ENCODE measurements at places on chromosomes 2 and 18.

DNA sequence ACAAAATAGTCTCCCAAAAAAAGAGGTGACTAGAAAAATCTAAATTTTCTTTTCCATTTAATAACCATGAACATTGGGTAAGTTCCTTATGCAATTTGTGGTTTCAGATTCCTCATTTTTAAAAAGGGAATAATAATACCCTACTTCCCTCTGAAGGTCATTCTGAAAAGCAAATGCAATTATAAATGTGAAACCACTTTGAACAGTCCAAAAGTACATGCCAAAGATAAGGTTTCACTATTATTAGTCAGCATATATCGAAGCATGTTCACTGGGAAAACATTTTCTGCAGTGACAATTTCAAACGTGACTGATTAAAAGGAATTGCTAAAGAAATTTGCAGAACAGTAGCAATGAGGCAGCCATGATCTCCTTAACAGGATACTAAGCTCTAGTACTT is 100.1 kb upstream of the RNF152 start:
- no peak for DNase-seq

DNA sequence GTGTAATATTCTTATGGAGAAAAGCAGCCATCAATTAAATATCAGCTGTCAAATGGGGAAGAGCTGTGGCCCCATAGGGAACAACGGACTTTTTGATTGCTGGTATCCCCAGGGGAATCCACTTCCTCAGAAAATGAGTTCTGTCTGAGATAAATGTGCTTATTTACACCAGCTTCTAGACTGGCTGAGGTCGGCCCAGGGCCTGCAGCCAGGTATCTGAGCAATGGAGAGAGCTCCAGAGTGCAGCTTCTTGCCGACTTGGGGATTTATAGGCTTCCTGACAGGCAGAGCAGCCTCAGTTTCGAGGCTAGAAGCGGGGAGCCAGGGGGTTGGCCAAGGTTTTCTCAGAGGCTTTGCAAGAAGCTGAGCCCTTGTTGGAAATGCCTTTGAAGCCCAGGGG is 67.2 kb downstream of the MCFD2 start:
- DNase-seq = no peak

GRCh38 chr2:236366397-236366796 is 102.2 kb upstream of the ASB18 start:
- no peak for DNase-seq

DNA sequence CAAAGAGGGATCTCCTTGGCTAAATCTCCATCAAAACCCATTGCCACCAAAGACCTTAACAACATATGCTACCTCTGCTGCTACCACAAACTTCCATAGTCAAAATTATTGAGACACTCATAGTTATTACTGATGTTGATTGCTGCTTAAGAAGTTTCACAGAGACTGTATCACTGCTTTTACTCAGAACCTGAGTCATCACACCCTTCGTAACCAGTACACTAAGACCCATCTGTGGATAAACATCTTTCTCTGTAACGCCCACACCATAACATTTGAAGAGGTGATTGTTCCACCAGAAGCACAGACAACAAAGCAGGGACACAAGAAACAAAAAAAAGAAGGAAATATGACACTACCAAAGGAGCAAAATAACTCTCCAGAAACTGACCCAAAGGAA is 1563.1 kb downstream of the LRP1B start:
- DNase-seq = no peak

DNA sequence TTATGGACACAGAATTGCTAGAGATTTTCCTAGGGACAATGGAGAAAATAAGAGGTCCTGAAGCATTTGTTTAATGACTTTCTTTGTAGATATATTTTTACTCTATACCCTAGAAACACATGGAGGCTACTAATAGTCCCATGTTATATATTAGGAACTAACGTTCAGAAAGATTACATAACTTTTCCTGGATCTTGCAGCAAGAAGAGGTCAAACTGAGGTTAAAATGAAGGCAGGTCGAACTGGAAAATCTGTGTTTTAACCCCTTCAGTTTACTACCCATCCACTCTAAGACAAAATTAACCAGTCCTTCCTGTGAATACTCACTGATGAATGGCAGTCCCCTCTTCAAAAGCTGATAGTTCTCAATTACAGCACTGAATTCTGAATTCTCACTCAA is 1415.8 kb upstream of the CELF4 start:
- no peak for DNase-seq

GRCh38 chr2:61343141-61343540 is 127.7 kb downstream of the USP34 start:
- no peak for DNase-seq

DNA sequence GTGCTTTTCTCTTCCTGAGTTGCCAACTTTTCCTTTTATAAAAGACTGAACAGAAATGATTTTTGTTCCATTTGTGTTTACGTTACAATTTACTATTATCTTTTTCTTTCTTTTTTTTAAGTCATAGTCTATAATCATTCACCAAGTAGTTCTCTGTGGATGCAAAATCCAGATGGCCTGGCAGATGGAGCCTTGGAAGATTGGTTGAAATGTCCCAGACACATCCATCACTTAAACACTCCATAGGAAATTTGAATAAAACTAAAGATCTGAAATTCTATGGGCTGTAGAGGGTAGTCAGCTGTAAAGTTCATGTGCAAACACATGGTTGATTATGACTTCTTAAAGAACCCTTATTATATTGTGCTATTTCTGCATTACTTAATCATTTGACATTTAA is 164.8 kb upstream of the DOCK10 start:
- no peak for DNase-seq

Data from activated naive CD8-positive, alpha-beta T cell treated with anti-CD3 and anti-CD28 coated beads, Interleukin-2, amount 50 U/mL, for 16 hours (primary cell).